ENCODE measurements at places on chromosomes 12 and 14. TPM values are rescaled to one million over a fixed set of nuclear protein-coding genes. Genes with fewer than 3 reads are reported as not detected.

GRCh38 chr12:4307593-4308333, 13.2 kb upstream of the TIGAR start:
- peak; percentile 65 for DNase-seq

DNA sequence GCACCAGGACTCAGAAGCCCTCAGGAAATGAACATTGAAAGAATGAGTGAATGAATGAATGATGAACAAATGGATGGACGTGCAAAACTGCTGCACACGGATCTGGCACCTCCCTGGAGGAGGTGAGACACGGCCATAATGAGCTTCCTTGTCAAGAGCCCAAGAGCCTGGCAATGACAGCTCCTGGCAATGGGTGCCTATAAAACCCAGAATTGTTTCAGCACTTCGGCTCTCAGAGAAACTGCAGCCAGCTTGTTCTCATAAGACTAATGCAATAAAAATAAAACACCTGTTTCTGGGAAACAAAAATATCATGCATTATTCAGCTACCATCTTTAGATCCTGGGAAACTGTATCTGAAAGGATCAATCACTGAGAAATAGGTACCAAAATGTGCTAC, 200.5 kb upstream of the SFSWAP start:
- no peak for DNase-seq

GRCh38 chr14:52332269-52332668, 18.2 kb downstream of the PTGER2 start:
- DNase-seq: no peak

- no peak for DNase-seq
Measured at GRCh38 chr14:97688631-97689336, 891.6 kb downstream of the VRK1 start.

- no peak for DNase-seq
Measured at GRCh38 chr12:108320507-108321293, 18.4 kb downstream of the CMKLR1 start.

DNA sequence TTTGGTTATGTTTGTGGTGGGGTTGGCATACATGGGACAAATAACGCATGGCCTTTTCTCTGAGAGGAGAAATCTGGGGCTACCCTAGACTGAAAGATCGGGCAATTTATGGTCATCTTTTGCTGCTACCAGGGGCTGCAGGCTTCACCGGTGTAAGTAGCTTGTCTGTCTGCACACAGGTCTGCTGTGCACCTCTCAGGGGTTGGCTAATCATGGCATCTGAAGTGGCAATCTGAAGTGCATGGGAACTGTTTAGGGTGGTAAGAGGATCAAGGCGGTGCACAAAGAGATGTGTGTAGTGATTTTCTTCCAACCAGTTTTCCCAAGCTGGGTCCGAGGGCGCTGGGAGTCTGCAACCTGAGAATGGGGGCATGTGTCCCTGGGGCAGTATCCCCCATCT, 141.3 kb downstream of the EMP1 start:
- DNase-seq: no peak

DNA sequence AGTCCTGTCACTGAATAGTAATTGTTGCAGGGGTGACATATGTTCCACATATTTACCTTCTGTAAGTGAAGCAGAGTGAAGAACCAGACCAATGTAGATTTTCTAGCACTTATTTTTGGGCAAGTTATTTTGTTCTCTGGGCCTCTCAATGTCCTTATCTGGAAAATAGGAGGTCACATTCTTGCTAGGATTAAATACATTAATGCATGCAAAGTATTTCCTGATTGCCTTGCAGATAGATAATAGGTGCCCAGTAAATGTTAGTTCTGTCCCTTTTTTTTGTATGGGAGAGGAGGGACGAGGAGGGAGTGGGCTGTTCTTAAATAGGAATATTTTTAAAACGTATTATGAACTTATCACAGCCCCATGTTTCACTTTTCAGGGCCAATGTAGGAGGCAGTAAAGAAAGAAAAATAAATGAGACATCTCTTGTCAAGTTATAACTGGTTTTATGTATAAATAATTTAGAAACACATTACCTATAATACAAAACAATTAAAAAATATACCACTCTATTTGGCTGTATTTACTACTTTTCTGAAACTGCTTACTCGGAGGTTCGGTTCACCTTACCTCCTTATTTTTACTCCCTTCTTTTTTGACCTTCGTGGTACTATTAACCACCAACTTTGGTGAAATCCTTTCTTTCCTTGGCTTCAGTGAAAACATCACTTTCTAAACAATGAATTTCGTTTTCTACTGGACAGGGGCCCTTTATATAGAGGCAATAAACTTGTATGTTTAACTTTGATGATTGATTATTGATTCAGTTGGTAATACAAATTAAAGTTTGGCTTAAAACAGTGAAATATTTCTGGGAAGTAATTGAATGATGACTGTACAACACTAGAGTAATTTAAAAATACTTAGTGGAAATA, 41.9 kb downstream of the DIP2B start:
- no peak for DNase-seq

- DNase-seq: no peak
Measured at GRCh38 chr12:25020621-25021243, 71.8 kb upstream of the BCAT1 start.

GRCh38 chr14:65783101-65783500, 370.6 kb downstream of the FUT8 start:
- no peak for DNase-seq

LETMD1 gene
- 19.3 TPM for total RNA-seq
